ENCODE measurements at places on chromosomes 6 and 20.

DNA sequence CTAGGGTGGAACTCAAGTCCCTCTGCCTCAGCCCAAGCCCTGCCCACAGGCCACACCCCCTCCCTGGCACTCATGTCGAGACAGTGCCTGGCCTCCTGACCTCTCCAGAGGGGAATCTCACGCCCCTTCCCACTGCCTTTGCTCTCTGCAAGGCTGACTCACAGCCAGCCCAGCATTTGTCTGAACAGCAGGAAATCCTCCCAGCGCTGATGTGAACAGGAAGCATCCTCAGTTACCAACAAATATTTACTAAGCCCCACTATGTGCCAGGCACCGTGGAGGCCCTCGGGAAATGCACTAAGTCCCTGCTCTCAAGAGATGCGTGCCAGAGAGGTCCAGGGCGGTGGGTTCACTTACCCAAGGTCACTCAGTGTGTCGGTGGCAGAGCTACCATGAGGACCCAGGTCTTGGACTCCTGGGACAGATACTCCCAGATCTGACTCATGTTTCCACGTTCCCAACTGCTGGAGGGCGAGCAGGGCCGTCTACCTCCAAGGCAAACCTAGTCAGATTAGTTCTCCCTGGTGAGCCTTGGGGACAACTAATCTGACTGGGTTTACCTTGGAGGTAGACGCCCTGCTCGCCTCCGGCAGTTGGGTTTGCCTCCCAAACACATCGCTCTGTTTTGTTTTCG, 7.8 kb downstream of the ADA start:
- peaks cover 70% of the 10 kb centered on the region for H3K4me1 ChIP-seq
- no peaks in the 10 kb centered on the region for H3K27me3 ChIP-seq
- H3K4me3 ChIP-seq = peak overlapping the region; percentile 15
- DNase-seq = peak; percentile 45

DNA sequence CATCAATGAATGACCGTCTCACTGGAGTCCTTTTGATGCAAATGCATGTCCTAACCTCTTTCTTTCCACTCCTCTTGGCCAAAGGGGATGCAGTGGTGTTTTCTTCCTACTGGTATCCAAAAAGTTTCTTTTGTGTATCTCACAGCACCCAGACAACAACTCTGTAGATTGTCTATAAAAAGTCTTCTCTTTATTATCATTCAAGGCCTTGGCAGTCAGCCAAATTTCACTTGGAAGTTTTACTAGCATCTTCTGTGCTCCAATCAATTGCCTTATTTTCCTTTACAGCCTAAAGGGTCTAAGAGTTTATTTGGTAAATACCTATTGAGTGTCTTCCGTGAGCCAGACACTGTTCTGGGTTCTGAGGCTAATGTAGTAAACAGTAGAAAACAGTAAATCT, 150.2 kb upstream of the RNF217 start:
- no peak overlapping the region for H3K27ac ChIP-seq
- no peaks in the 10 kb centered on the region for H3K27me3 ChIP-seq
- H3K36me3 ChIP-seq = no peaks in the 10 kb centered on the region
- H3K4me1 ChIP-seq = no peaks in the 10 kb centered on the region
- DNase-seq = no peak

GRCh38 chr20:25459916-25460535, 52.6 kb downstream of the GINS1 start:
- H3K27ac ChIP-seq = no peak overlapping the region
- H3K27me3 ChIP-seq = no peaks in the 10 kb centered on the region
- H3K4me1 ChIP-seq = no peaks in the 10 kb centered on the region
- no peak for DNase-seq

- no peak overlapping the region for H3K27ac ChIP-seq
- no peak overlapping the region for H3K4me3 ChIP-seq
- peaks cover 22% of the 10 kb centered on the region for H3K27me3 ChIP-seq
- H3K4me1 ChIP-seq = no peaks in the 10 kb centered on the region
Measured at GRCh38 chr6:2651961-2652360, 98.8 kb downstream of the MYLK4 start.

DNA sequence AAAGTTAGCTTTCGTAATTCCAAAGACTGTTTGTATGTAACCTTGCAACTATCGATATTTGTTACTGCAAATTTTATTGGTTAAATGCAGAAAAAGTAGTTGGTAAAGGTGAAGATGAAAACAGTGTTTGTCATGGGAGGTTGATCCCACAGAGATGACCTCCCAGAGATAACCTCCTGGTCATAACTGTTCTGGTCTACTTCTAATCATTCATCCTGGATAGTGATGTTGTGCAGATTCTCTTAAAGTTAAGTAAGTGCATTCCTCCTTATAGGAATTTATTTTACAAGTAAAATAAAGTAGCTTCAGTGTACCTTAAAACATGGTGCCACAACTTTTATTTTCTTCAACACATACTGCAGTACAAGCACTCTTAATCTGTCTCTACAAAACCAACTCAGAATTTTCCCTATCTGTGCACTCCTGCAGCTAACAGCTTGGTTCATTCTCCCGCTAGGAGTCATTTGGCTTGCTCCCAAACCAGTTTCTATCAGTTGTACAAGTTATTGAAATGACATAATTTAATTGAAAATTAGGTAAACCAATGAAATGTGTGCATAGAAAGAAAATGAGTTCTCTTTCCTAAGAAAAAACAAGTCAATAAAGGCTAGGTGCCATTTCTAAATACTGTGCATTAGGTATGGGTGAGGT, 19.2 kb downstream of the METTL24 start:
- no peak for DNase-seq
- H3K4me1 ChIP-seq = peaks cover 2% of the 10 kb centered on the region
- H3K36me3 ChIP-seq = no peaks in the 10 kb centered on the region
- peaks cover 22% of the 10 kb centered on the region for H3K27me3 ChIP-seq
- no peak overlapping the region for H3K4me3 ChIP-seq

GRCh38 chr6:87074101-87074621, 20.7 kb downstream of the CGA start:
- H3K4me1 ChIP-seq = no peaks in the 10 kb centered on the region
- no peaks in the 10 kb centered on the region for H3K36me3 ChIP-seq
- peaks cover 11% of the 10 kb centered on the region for H3K27me3 ChIP-seq

GRCh38 chr6:47479874-47480273, 2.3 kb downstream of the CD2AP start:
- peak overlapping the region; percentile 88 for H3K4me3 ChIP-seq
- H3K4me1 ChIP-seq = peaks cover 56% of the 10 kb centered on the region
- no peak for DNase-seq
- no peaks in the 10 kb centered on the region for H3K27me3 ChIP-seq
- peaks cover 12% of the 10 kb centered on the region for H3K36me3 ChIP-seq

GRCh38 chr6:26478985-26479278, 21.2 kb upstream of the BTN1A1 start:
- no peak overlapping the region for H3K4me3 ChIP-seq
- no peak for DNase-seq
- H3K36me3 ChIP-seq = peaks cover 21% of the 10 kb centered on the region
- no peak overlapping the region for H3K27ac ChIP-seq
- H3K4me1 ChIP-seq = peaks cover 30% of the 10 kb centered on the region
- no peaks in the 10 kb centered on the region for H3K27me3 ChIP-seq

GRCh38 chr20:11917663-11918062, at the start of gene BTBD3:
Gene BTBD3, plus strand, starts transcription at chr20:11917893. Its CDS starts 383 bp downstream, at chr20:11918276.
- H3K4me3 ChIP-seq = no peak within 1 kb of the TSS
- H3K27ac ChIP-seq = no peak within 1 kb of the TSS
- peaks cover 2% of the 10 kb centered on the region for H3K36me3 ChIP-seq
- no peaks in the 10 kb centered on the region for H3K27me3 ChIP-seq

- H3K27me3 ChIP-seq = no peaks in the 10 kb centered on the region
- H3K4me3 ChIP-seq = peak overlapping the region; percentile 83
- DNase-seq = peak; percentile 81
- H3K27ac ChIP-seq = peak overlapping the region; percentile 91
- peaks cover 52% of the 10 kb centered on the region for H3K4me1 ChIP-seq
Measured at GRCh38 chr6:156779206-156780094, 2.3 kb downstream of the ARID1B start.

All from activated T-cell treated with anti-CD3 and anti-CD28 coated beads, Interleukin-2, amount 50 U/mL, for 24 hours (primary cell).